ENCODE measurements at places on chromosomes 5 and 9.

DNA sequence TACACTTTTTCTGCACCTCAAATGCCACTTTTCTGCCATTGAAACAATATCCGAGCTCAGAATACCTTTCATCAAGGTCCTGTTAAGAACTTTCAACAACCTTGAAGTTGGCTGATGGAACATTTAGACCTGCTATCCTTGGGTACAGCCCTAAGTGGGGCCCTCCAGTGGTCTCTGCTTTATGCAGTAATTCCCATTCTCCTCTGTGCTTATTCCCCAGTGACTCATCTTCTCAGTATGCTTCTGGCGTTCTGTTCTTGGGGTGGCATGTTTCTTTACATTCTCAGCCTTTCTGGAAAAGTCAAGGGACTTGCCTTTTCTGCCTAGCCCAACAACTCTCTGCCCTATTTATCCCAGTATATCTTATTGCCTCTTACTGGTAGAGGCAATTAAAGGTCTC, 7.1 kb downstream of the ANP32B start:
- no peak for DNase-seq

- no peak for DNase-seq
Measured at GRCh38 chr5:135041145-135041587, 7.1 kb upstream of the PITX1 start.

DNA sequence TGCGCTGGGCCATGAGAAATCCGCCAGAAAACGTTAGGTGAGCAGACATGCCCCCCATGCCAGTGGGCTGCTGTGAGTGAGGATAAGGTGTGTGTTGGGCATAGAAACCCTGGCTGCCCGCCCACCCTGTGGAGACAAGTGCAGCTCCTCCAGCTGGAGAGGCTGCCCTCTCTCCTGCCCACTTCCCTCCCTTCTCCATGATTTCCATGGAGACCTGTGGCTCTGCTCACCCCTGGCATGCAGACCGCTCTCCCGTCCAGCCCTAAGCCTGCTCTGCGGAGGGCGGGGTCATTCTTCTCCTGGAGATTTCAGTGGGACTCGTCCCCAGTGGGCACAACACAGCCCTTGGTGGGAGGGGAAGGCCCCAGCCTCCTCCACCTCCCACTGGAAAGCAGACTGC, 133.0 kb upstream of the FAM120A start:
- no peak for DNase-seq

DNA sequence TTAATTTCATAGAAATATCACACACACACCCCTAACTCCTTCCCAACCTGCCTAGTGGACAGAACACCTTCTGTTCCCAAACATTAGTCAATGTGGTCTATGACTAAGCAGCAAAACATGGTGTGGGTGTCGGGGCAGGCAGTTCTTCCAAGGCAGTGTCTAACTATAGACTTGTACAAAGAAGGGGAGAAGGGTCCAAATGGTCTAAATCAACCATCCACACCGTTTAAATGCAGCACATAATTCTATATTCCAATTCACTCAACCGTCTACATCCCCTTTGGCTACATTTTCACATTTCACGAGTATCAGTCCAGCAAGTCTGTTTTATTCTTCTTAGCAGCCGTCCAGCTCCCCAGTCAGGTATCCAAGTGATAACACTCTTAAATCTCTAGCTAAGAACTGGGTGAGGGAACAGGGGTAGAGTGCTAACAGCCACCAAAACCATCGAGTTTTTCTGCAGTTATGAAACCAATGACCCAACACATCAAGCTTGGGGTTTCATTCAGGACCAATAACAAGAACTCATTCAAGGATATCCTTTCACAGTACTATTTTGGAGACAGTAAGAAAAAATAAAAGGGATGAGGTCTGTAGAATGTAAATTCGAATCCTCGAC, 3.3 kb downstream of the ZNF608 start:
- DNase-seq = no peak

DNA sequence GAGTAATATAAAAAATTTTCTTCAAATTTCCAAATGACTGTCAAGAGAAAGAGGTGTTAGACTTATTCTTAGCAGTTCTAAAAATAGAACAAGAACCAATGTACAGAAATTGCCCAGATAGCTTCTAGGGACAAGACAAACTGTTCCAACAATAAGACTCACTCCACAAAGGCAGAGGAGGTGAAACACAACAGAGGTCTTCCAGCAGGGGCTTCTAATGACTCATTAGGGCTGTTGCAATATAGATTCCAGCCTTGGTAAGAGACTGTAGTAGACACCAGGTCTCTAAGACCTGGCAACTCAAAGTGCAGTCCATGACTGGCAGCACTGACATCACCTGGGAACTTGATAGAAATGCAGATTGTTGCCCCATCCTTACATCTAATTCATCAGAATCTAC, 134.6 kb upstream of the VLDLR start:
- DNase-seq = no peak

DNA sequence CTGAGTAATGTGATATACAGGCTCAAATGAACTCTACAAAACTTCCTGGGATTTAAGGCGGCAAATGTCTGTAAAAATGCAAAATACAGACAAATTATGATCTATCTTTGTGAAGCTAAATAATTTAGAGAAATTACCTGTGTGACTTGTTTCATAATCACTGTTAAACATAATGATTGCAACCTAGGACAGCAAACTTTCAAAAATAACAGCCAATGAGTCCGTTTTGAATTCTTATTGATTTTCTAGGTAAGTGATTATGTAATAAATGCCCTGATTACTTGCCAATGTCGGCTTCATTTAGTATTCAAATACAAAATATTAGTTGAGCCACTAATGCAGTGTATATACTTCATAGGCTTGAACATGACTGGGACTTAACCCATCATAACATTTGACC, 238.2 kb upstream of the DAB2 start:
- DNase-seq = no peak

- no peak for DNase-seq
Measured at GRCh38 chr9:136137321-136138265, 18.9 kb upstream of the TMEM250 start.

DNA sequence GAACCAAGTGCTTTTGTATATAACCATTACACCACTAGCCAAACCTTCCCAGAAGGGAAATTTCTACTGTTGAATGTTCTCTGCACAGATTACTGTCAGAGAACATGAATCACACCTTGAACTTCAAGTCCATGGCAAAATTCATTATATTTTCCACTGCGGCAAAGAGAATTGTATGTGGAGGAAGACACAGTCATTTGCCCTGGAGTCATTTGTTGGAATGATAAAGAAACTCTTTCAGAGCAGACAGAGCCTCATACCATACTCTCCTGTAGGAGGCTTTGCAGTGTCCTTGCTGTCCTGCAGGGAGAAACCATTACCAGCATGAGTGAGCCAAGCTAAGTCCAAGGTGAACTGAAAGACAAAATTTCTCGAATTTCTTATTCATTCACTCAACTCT, 369.0 kb downstream of the ARHGEF28 start:
- no peak for DNase-seq
